ENCODE measurements at places on chromosomes 13 and 19. TPM values are rescaled to one million over a fixed set of nuclear protein-coding genes. Genes with fewer than 3 reads are reported as not detected.

PRSS57 gene
- total RNA-seq: not detected

TTC9B gene
- not detected for total RNA-seq

B3GNT8 gene
- total RNA-seq: 1.2 TPM

DIS3 gene
- 48.5 TPM for total RNA-seq

OR7A5 gene
- not detected for total RNA-seq

SIGLEC11 gene
- total RNA-seq: not detected

KLK1 gene
- 24.8 TPM for total RNA-seq

DNA sequence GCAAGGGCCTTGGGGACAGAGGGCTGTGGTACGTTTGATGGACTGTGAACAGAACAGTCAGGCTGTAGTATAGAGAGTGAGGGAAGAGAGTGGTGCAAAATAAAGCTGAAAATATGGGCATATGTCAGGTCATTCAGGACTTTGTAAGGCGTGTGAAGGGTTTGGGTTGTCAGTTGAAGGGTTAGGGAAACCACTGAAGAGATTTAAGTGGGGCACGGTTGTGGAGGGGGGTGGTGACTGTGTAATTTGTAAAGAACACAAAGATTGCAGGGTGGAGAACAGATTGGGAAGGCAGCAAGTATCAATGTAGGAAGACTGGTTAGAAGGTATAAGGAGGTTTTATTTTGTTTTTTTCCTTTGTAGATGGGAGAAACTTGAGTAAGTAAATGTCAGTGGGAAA, 349.8 kb downstream of the DLEU7 start:
- H3K4me3 ChIP-seq: no peak overlapping the region
- no peaks in the 10 kb centered on the region for H3K36me3 ChIP-seq
- H3K4me1 ChIP-seq: no peaks in the 10 kb centered on the region
- H3K27ac ChIP-seq: no peak overlapping the region
- peaks cover 4% of the 10 kb centered on the region for H3K27me3 ChIP-seq

- no peaks in the 10 kb centered on the region for H3K36me3 ChIP-seq
- H3K4me1 ChIP-seq: no peaks in the 10 kb centered on the region
- no peak overlapping the region for H3K4me3 ChIP-seq
- DNase-seq: no peak
- H3K27ac ChIP-seq: no peak overlapping the region
These were observed 764.0 kb upstream of the SLITRK5 start for GRCh38 chr13:86907156-86907555.

DNA sequence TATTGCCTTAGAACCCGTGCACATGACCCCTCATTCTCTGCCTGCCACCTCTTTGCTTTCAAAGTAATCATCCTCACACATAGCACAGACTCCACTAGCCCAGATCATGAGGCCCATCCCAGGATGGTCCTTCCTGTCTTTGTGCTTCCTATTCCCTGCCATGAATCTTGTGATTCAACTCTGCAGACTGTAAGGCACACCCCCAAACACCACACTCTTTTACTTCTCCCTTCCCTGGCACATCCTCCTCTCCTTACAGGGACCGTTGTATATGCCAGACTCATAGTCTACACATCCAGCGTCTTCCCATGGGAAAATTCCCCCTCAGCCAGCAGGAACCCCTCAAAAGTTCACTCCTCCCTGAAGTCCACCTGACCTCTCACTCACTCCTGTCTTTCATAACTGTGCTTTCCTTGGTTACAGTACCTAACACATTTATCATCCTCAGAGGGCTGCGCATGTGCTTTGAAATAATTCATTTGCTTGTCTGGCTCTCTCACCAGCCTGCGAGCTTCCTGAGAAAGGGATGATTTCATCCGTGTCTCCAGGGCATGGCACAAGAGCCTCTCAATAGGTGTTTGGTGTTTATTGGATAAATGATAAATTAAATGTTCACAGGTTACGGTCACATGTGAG, 26.8 kb upstream of the LRCH1 start:
- peaks cover 7% of the 10 kb centered on the region for H3K4me1 ChIP-seq
- H3K4me3 ChIP-seq: no peak overlapping the region
- no peak overlapping the region for H3K27ac ChIP-seq
- H3K36me3 ChIP-seq: no peaks in the 10 kb centered on the region
- no peaks in the 10 kb centered on the region for H3K27me3 ChIP-seq

DNA sequence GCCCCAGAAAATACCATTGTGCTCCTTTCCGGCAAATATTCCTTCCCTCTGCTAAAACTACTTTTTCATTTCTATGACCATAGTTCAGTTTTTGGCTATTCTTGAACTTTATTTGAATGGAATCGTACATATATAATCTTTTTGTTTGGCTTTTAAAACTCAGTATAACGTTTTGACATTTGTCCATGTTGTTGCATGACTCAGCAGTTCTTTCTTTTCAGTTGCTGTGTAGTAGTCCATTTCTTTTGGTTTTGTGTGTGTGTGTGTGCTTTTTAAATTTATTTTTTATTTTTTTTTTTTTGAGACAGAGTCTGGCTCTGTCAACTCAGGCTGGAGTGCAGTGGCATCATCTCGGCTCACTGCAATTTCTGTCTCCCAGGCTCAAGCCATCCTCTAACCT, 35.0 kb downstream of the ITM2B start:
- peaks cover 7% of the 10 kb centered on the region for H3K4me1 ChIP-seq
- DNase-seq: no peak
- no peak overlapping the region for H3K27ac ChIP-seq
- H3K4me3 ChIP-seq: no peak overlapping the region

DNA sequence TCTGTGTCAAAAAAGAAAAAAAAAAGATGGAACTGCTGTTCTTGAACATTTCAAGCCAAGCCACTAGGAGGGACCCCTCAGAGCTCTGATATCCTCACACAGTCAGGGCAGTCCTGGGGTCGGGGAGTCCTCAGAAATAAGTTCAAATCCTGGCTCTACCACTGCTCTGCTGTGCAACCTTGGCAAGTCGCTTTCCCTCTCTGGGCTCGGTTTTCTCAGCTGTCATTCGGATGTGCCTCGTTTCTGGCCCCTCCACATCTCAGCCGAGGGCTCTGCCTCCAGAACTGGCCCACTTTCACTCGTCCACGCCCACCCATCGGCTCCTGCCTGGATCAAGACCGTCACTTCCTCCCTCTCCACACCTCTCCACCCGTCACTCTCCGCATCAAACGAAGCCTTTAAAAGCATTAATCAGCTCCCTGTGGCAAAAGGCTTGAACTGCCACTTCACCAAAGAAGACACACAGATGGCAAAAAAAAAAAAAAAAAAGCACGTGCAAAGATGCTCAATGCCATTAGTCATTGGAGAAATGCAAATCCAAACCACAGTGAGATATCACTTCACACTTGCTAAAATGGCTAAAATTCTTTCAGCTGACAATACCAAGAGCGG, 7.4 kb upstream of the ZNRF4 start:
- no peaks in the 10 kb centered on the region for H3K36me3 ChIP-seq
- no peak for DNase-seq
- no peaks in the 10 kb centered on the region for H3K27me3 ChIP-seq
- no peak overlapping the region for H3K27ac ChIP-seq

GRCh38 chr19:13539332-13539731, 33.1 kb upstream of the CACNA1A start:
- H3K27ac ChIP-seq: no peak overlapping the region
- no peak for DNase-seq
- H3K4me1 ChIP-seq: no peaks in the 10 kb centered on the region
- H3K36me3 ChIP-seq: no peaks in the 10 kb centered on the region

DNA sequence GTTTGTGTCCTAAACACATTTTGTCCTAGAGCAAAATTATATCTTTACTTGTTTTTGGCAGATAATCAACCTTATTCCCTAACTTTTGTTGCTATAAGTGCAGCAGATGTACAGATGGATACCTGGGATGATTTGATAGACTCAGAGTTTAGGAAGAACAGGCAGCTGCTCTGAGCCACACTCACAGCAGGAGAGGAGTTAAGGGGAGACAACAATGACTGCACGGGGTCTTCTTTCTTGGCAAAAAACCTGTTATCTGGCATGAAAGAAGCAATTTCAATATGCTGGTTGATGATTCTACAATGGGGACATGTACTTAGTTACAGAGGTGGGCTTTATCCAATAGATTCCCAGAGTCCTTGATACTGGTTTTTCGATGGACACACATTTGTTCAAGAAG, 258.9 kb upstream of the PCDH9 start:
- no peak overlapping the region for H3K4me3 ChIP-seq
- no peaks in the 10 kb centered on the region for H3K36me3 ChIP-seq
- H3K27me3 ChIP-seq: no peaks in the 10 kb centered on the region
- DNase-seq: no peak

- H3K4me3 ChIP-seq: no peak overlapping the region
- DNase-seq: no peak
- no peak overlapping the region for H3K27ac ChIP-seq
- H3K27me3 ChIP-seq: no peaks in the 10 kb centered on the region
- peaks cover 4% of the 10 kb centered on the region for H3K36me3 ChIP-seq
- H3K4me1 ChIP-seq: no peaks in the 10 kb centered on the region
These were observed 130.8 kb upstream of the MCF2L start for GRCh38 chr13:112838038-112838841.

- H3K27me3 ChIP-seq: no peaks in the 10 kb centered on the region
- H3K36me3 ChIP-seq: no peaks in the 10 kb centered on the region
- no peaks in the 10 kb centered on the region for H3K4me1 ChIP-seq
These were observed 2743.3 kb upstream of the PCDH20 start for GRCh38 chr13:64158908-64159307.

DNA sequence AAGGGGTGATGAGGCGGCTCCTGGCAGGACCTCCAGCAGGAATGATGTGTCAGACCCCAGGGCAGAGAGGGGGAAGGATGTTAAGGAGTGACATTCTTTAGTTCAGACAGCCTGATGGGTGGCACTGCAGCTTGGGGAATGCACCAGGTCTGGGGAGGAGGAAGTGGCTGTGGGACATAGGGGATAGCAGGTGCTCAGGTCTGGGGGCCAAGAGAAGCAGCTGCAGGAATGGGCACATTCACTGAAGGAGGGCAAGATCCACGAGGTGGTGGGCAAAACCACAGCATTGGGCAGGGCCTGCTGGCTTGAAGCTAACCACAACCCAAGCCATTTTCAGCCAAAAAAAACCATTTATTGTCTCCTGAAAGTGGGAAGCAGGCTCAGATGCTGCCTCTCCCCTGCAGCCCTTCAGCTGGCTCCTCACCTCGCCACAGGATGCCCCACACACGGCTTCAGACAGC, 26.5 kb downstream of the COMP start:
- no peaks in the 10 kb centered on the region for H3K36me3 ChIP-seq
- H3K4me1 ChIP-seq: peaks cover 6% of the 10 kb centered on the region
- no peak overlapping the region for H3K27ac ChIP-seq
- no peak for DNase-seq
- H3K27me3 ChIP-seq: no peaks in the 10 kb centered on the region

- no peak for DNase-seq
- no peak overlapping the region for H3K27ac ChIP-seq
- H3K36me3 ChIP-seq: no peaks in the 10 kb centered on the region
- H3K27me3 ChIP-seq: no peaks in the 10 kb centered on the region
- no peak overlapping the region for H3K4me3 ChIP-seq
- H3K4me1 ChIP-seq: no peaks in the 10 kb centered on the region
These were observed 2190.3 kb upstream of the PCDH20 start for GRCh38 chr13:63605962-63606361.

GRCh38 chr19:932648-933552, 7.1 kb downstream of the ARID3A start:
- peaks cover 26% of the 10 kb centered on the region for H3K36me3 ChIP-seq
- H3K4me1 ChIP-seq: peaks cover 21% of the 10 kb centered on the region
- H3K27me3 ChIP-seq: no peaks in the 10 kb centered on the region
- H3K4me3 ChIP-seq: peak overlapping the region; percentile 65
- DNase-seq: no peak

DNA sequence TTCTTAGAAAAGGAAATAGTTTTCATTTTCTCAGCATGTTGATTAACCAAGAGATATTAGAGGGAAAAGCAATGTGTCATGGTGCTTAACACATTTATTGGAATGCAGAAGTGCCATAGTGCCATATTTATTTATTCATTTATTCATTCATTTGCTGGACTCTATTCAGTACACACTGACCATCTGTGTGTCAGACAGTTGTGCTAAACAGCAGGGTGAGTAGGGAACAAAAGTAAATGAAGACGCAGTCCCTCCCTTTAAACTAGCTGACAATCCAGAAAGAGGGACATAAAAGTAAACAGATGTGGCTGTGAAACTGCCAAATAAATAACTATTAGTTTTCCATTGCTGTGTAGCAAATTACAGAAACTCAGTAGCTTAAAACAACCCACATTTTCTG, 323.7 kb downstream of the MTUS2 start:
- H3K27me3 ChIP-seq: no peaks in the 10 kb centered on the region
- no peaks in the 10 kb centered on the region for H3K4me1 ChIP-seq
- H3K4me3 ChIP-seq: no peak overlapping the region
- DNase-seq: no peak
- no peak overlapping the region for H3K27ac ChIP-seq

- H3K36me3 ChIP-seq: no peaks in the 10 kb centered on the region
- DNase-seq: no peak
- H3K4me1 ChIP-seq: no peaks in the 10 kb centered on the region
- H3K27me3 ChIP-seq: no peaks in the 10 kb centered on the region
These were observed 49.3 kb downstream of the UFM1 start for GRCh38 chr13:38398711-38399493.

DNA sequence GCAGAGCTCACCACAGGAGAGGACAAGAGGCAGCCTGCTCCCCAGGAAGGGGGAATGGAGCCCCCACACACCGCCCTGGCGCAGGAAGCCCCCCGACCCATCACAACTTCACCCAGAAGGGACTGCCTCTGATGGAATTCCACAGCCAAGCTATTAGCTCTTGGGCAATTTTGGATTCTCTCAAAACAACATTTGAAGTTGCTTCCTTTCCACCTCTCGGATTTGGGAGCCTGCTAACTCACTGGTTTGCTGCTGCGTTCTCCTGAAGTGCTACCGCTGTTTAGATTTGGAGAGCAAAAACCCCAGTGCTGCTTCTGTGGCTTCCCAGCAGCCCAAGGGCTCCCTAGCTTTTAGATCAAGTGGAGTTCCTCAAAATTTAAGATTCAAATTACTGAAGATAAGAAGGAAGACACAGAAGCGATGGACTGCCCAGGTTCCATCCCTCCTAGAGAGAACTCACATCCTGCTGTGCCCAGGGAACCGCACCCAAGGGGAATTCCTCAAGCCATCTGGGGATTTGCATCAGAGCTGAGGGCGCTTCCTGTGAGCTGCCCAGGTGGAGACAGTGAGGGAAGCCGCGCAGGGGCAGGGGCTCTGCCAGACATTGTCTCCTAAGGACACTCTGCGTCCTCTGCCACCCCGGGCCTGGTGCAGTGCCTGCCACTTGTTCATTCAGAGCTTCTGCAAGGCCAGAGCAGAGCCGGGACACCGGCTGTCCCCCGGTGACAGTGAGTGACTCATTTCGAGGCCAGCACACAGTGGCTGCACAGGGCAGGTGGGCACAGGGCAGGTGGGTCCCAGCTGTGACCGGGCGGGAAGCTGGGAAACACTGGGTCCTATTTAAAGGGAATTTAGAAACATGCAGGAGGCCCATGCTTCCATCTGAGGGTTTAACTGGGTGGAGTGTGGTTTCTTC, 45.5 kb downstream of the COL4A1 start:
- no peak for DNase-seq
- H3K36me3 ChIP-seq: no peaks in the 10 kb centered on the region
- H3K4me1 ChIP-seq: no peaks in the 10 kb centered on the region
- H3K27ac ChIP-seq: no peak overlapping the region
- no peak overlapping the region for H3K4me3 ChIP-seq

Data from GM12878 (cell line).